ENCODE measurements at places on chromosomes 12 and 14.
A peak's percentile ranks its signal among the peaks of the same experiment; 100 is the strongest.

GRCh38 chr12:117036046-117036445 lies 63.2 kb downstream of the TESC start:
- DNase-seq, result no peak

DNA sequence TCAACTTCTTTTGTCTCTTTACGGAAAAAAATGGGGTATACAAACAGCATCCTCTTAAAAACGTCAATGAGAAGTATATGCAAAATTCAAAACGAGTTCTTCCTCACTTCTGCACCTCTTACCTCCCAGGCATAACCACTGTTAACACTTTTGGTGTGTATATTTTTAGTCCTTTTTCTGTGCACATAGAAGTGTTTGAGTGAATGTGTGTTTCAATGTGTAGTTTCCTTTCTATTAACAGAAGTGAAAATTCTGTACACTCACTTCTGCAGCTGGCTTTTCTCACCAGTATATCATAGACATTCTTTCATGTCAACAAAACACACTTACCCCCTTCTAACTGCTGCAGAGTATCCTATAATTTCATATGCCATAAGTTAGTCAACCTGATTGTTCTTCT lies 5.4 kb downstream of the UBR7 start:
- DNase-seq, result no peak

GRCh38 chr14:93458234-93458633 lies 27.5 kb downstream of the UNC79 start:
- no peak for DNase-seq

DNA sequence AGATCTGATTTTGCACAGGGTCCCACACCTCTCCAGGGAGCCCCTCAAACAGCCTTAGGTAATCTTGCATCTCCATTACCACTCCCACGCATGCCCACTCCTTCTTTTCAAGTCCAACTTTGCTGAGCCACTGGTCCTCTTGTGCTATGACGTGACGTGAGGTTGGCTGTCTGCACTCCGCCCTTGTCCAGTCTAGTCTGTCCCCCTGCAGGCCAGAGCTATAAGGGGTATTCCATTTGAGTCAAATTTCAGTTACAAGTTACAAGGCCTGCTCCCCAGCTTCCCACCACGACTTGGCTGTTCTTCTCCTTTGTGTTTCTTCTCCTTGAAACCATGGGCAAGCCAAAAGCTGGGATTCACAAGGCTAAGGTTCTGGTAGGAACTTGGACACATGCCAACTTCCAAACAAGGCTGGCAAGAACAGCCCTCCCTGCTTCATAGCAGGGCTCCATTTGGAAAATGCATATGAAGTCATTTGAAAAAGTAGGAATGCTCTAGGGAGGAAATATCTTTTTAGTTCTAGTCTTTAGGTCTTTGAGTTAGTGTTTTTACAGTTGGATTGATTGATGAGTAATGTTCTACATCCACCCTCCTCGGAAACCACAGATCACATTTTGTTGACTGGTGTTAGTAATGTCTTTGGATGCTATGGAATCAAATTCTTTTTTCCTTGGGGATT lies 49.1 kb downstream of the KCNA1 start:
- DNase-seq, result no peak

- DNase-seq, result no peak
These were observed 436 bp downstream of the VPS33A start for GRCh38 chr12:122265886-122266229.

DNA sequence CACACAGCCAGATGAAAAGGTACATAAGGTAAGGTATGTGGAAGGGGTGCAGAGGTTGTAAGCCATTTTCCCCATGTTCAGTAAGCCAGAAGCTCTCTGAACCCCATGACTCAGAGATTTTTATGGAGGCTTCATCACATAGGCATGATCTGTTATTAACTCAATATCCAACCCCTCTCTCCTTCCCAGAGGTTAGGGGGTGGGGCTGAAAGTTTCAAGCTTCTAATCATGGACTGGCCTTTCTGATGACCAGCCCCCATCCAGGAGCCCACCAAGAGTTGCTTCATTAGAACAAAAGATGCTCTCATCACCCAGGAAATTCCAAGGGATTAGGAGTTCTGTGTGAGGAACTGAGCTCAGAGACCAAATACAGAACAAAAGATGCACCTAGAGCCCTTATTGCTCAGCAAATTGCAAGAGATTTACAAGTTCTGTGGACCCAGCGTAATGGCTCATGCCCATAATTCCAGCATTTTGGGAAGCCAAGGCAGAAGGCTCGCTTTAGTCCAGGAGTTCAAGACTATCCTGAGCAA lies 103.2 kb upstream of the DAAM1 start:
- DNase-seq, result no peak

DNA sequence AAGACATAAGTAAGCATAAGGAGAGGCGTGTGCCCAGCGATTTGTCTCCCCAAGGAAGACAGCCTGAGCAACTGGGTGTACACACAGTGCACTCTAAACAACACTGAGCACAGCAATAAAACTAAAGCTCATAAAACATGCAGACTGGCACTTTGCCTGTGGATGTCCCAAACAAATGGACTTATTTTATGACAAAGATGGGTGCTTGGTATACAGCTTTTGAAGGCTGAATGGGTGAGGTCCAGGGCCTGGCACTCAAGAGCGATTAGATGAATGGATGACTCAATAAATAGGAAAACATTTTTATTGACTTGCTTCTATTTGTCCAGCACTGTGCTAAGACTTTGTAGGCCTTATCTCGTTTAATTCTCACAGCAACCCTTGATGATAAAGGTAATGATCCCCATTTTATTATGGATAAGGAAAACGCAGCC lies 28.5 kb downstream of the LGMN start:
- DNase-seq, result no peak

DNA sequence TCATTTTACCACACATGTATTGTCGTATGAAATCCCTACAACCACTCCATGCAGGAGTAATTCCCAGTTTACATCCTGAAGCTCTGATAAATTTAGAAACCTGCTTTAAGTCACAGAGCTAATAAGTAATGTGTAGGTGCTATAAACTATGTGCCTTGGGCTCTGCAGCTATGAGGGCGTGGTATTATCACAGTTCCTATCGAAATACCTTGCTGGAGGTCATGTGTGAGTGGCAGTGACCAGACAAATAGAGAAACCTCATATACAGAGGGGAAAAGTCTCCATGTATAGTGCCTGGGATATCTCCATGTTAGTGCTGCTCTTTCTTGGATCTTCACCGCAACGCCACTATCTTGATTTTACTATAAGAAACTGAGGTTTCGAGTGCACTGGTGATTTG lies 883 bp upstream of the TBC1D15 start:
- no peak for DNase-seq

- no peak for DNase-seq
These were observed 44.1 kb downstream of the PLXNC1 start for GRCh38 chr12:94192506-94192905.

- DNase-seq, result no peak
These were observed 4.3 kb upstream of the TRAF3 start for GRCh38 chr14:102772781-102773570.

DNA sequence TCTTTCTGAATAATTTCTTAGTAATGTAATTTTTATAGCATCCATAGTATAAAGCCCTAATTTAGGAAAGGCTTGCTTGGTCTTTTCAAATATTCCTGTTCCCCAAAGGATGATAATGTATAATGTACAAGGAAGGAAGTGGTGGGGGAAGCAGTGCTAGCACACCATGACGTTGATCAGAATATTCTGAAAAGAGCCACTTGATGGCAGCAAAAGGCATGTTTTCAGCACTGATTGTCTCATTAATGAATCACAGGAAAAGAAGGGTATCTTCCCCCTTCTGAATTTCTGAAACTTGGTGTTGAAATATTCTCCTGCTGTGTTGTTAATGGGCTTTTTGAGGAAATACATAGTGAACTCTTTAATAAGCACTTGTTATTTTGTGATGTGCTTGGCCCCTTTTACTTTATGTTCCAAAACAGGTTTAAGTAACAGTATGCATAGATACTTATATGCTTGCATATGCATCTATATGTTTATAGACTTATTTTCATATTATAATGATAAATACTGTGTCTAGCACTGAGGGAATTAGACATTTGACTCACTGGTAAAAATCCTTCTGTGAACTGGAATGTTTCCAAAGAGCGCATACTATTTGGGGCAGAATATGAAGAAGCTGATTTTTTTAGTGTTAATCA lies 122.0 kb downstream of the TMEM117 start:
- peak; percentile 79 for DNase-seq

DNA sequence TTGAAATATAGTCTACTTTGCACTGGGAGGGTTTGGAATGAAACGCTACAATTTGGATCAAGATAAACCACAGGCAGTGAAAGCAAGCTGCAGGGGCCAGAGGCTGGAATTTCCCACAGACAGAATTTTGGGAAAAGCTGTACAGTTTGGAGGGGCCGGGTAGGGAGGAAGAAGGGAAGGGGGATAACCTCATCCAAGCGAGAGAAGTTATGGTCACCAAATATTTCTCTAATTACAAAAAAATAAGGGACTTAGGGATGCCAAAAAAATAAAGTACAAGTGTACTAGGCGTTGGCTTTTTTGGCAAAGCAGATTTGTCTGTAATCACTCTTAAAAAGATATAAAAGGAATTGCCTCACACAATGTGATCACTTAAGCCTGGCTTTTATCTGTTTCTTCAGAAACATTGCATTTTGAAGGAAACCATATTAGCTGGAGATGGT lies 31.2 kb upstream of the ADGRD1 start:
- DNase-seq, result no peak

- DNase-seq, result no peak
These were observed 43.2 kb upstream of the PNMA1 start for GRCh38 chr14:73757381-73757780.

GRCh38 chr12:129716825-129717224 lies 187.0 kb downstream of the TMEM132D start:
- DNase-seq, result no peak

DNA sequence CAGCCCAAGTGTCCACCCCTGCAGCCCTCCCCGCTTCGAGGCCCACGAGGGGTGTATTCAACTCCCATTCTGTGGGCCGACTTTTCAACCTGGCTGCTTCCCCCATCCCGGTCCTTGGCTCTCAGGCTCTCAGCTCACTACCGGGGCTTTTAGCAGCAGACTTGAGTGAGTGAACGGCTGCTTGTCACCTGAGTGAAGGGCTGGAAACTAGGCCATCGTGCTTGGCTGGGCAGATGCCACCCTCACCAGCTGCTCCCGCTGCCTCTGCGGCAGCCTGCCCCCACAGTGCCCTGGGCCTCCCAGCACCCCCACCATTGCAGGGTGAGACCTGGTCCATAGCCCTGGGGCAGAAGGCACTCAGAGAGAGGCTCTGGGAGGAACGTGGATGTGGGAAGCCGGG lies 59.9 kb downstream of the SLC6A12 start:
- DNase-seq, result no peak

GRCh38 chr12:48883305-48884161 lies 17.9 kb upstream of the RND1 start:
- DNase-seq, result no peak

DNA sequence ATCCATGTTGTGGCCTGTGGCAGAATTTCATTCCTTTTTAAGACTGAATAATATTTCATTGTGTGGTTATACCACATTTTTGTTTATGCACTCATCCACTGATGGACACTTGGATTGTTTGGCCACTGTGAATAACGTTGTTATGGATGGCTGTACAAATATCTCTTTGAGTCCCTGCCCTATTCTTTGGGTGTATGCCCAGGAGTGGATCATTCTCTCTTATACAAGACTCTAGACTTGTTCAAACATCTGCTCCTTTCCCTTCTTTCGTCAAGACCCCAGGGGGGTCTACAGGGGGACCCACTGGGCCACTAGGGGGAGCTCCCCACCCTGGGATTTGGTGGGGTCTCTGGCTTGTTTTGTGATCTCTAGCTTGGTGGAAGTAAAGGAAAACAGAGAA lies 77.4 kb downstream of the FBXL14 start:
- no peak for DNase-seq

GRCh38 chr14:105939810-105940508 lies 413.6 kb downstream of the TMEM121 start:
- DNase-seq, result no peak

DNA sequence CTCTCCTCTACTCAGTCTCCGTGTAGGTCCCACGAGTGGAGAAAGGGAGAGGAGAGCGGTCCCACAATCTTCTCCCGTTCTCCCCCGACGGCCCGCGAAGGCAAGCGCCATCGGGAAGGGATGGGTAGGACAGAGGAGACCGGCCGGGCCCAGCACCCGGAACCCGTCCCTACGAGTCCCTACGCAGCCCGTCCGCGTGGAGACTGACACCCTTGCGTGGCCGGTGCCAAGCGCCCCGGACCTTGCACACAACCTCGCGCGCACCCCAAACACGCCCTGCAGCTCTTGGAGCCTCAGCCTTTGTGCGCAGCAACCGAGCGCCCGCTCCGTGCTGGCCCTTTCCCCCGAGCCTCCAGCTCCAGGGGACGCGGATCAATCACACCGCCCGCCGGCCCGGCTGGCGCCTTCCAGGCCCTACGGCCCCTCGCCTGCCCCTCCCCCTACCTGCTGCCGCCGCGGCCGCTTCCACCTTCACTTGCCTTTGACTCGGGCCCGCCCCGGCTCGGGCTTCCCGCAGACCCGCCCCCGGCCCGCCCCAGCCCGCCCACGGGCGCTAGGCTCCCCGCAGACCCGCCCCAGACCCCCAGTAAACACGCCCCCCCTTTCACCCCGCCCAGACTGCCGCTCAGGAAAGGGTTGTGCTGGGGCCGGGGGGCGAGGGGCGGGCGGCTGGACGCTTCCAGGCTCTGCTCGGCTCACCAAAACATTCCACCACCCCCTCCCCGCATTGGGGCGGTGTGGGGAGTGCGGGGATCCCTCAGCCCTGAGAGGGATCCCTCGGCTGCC lies at the start of gene NDRG2:
NDRG2 (minus strand) TSS at position 477 of the 786 bp plus-strand sequence. CDS start 1,746 bp downstream, outside the sequence.
- DNase-seq, result no peak

GRCh38 chr12:47231456-47231855 lies 151.7 kb upstream of the AMIGO2 start:
- no peak for DNase-seq

DNA sequence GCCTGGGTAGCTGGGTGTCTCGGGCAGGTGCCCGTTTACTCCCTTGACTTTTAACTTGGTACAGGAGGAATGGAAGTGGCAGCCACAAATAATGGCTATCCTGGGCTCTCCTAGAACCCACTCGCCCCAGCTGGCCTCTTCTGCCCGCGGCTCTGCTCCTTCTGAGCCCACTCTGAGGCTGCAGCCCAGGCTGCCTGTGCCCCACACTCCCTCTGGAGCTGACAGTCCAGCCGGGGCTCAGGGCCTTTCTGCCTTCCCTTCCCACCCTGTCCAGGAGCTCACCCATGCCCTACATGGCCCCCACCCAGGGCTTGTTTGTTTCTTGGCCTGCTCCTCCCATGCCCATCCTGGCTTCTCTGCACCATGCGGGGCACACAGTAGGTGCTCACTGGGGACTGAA lies 15.6 kb downstream of the ZNF839 start:
- no peak for DNase-seq

- no peak for DNase-seq
These were observed 295.7 kb downstream of the ADGRD1 start for GRCh38 chr12:131249246-131250027.

GRCh38 chr14:49966971-49967630 lies 74.2 kb downstream of the ARF6 start:
- no peak for DNase-seq

- no peak for DNase-seq
These were observed 279.3 kb upstream of the DDHD1 start for GRCh38 chr14:53432378-53432802.

All from NCI-H1930 (cell line).